ENCODE measurements at places on chromosomes 6 and 20. TPM values are rescaled to one million over a fixed set of nuclear protein-coding genes. Genes with fewer than 3 reads are reported as not detected.

DNA sequence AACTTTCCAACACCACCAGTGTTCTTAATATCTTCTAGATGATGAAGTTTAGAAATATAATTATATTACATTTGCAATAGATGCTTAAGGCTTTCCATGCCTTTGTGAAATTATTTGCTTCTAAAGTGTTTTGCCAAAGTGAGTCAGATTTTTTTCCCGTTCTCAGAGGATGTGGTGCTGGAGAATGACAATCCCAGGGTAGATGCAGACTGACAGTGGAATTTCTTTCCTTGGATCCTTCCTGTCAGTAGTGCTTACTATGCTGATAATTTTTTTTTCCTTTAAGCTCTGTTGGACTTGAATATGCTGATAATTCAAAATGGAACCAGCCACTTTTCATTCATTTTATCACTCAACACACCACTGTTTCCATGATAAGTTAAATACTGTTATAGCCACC, 59.9 kb upstream of the SOX4 start:
- DNase-seq: no peak
- no peak overlapping the region for H3K27ac ChIP-seq
- no peaks in the 10 kb centered on the region for H3K36me3 ChIP-seq
- H3K27me3 ChIP-seq: no peaks in the 10 kb centered on the region
- H3K4me1 ChIP-seq: no peaks in the 10 kb centered on the region
- H3K4me3 ChIP-seq: no peak overlapping the region

DNA sequence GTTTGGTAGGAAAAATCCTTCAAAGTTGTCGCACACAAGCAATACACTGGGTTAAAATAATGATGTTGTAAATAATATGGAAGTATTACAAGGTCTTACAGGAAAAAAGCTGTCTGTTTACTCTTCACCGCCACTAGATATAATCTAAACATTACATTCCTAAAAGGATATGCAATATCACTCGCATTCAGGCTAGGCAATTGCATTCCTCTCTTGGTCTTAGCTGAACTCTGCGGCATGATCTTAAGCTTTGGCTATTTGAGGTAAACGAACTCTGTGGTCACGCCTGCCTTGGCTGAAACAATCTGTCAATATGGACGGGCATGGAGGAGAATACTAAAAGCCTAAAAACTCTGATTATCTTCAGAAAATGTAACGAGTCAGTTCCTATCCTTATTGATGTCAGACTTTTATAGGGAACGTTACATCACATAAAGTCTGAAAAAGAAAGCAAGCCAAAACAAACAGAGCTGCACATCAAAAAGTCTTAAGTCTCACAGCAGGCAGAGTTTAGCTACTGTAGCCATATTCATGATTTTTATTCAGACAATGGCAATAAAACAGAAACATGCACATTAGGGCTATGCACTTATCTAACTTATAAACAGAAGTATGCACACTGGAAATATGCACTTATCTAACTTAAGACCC, 30.8 kb upstream of the FILIP1 start:
- peak overlapping the region; percentile 41 for H3K4me3 ChIP-seq
- H3K27me3 ChIP-seq: no peaks in the 10 kb centered on the region
- H3K27ac ChIP-seq: peak overlapping the region; percentile 28
- H3K36me3 ChIP-seq: no peaks in the 10 kb centered on the region
- DNase-seq: no peak
- H3K4me1 ChIP-seq: peaks cover 22% of the 10 kb centered on the region

- no peak overlapping the region for H3K4me3 ChIP-seq
- no peak overlapping the region for H3K27ac ChIP-seq
- peaks cover 8% of the 10 kb centered on the region for H3K4me1 ChIP-seq
Measured at GRCh38 chr6:129577691-129578090, 132.3 kb downstream of the ARHGAP18 start.

DNA sequence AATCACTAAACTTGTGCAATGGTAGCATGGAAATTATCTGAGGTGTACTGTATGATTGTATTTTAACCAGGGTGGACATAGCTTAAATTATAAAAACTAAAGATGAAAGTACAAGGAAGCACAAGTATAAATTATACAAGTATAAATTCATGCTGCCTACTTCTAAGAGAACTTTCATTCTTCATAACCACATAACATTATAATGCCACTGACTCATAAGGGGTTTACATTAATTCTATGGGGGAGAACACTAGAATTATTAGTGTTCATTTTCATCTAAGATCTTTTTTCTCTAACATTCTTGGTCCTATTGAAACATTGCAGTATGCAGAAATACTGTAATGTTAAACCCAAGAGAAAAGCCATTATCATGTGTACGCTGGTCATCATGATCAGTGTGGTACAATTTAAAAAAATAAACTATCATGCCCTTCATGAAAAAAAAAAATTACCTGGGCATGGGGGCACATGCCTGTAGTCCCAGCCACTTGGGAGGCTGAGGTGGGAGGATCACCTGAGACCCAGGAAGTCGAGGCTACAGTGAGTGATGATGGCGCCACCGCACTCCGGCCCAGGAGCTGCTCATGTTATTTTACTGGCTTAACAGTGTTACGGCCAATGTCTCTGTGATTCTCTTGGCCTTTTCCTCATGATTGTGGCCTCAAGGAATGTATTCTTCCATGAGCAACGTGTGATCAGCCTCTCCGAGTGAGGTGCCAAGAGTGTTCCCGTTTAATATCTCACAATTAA, 25.9 kb upstream of the AHCY start:
- no peaks in the 10 kb centered on the region for H3K4me1 ChIP-seq
- H3K36me3 ChIP-seq: no peaks in the 10 kb centered on the region
- H3K27me3 ChIP-seq: no peaks in the 10 kb centered on the region
- DNase-seq: no peak
- H3K4me3 ChIP-seq: no peak overlapping the region

- no peak for DNase-seq
- no peaks in the 10 kb centered on the region for H3K36me3 ChIP-seq
- no peak overlapping the region for H3K4me3 ChIP-seq
- H3K27me3 ChIP-seq: no peaks in the 10 kb centered on the region
- no peak overlapping the region for H3K27ac ChIP-seq
Measured at GRCh38 chr6:1842334-1842733, 232.6 kb downstream of the FOXC1 start.

- no peaks in the 10 kb centered on the region for H3K36me3 ChIP-seq
- no peaks in the 10 kb centered on the region for H3K27me3 ChIP-seq
- no peaks in the 10 kb centered on the region for H3K4me1 ChIP-seq
- DNase-seq: no peak
- no peak overlapping the region for H3K27ac ChIP-seq
Measured at GRCh38 chr6:20921578-20921977, 387.3 kb downstream of the CDKAL1 start.

- no peaks in the 10 kb centered on the region for H3K36me3 ChIP-seq
- DNase-seq: no peak
- no peaks in the 10 kb centered on the region for H3K27me3 ChIP-seq
- no peak overlapping the region for H3K4me3 ChIP-seq
- no peaks in the 10 kb centered on the region for H3K4me1 ChIP-seq
Measured at GRCh38 chr20:46999801-47000465, 105.3 kb downstream of the EYA2 start.

DNA sequence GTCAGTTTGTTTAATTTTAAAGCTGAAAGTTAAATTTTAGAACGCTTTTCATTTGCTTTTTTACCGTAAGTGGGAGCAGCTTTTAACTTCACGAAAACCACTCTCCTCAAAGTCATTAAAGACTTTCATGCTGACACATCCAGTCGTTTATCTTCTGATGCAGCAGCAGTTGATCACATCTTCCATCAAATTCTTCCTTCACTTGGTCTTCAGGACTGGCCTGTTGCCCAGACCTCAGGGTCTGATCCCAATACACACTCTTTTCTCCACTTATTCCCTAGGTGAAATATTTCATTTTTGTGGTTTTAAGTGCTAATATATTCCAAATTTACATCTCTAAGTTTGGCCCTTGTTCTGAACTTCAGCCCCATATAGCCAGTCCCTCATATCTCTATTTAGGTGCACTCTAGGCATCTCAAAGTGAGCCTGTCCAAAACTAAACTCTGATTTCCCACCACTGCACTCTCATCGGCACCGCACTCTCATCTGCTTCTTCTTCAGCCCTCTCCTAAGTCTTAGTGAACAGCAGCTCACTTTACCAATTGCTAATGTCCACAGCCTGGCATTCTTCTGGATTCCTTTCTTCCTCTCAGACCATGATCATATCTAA, 20.4 kb downstream of the AFDN start:
- peaks cover 34% of the 10 kb centered on the region for H3K4me1 ChIP-seq
- no peak for DNase-seq
- no peaks in the 10 kb centered on the region for H3K36me3 ChIP-seq
- no peak overlapping the region for H3K27ac ChIP-seq

DNA sequence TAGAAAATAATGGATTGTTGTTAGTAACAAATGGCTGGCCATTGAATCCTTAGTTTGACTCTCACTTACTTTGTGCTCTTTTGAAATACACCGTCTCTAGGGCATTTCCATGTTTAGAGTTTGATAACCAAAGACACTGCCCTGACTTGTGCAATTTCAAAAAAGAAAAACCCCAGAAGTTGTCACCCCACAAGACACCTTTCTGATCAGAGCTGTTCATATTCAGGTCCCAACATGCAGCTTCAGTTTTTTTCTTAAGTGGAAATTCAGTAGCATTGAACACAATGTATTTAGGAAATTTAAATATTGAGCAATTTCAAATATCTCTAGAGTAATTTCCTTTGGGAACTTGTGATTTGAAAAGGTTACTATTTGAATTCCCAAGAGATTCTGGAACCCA, 19.4 kb downstream of the CRYBG1 start:
- H3K27ac ChIP-seq: no peak overlapping the region
- no peaks in the 10 kb centered on the region for H3K27me3 ChIP-seq
- DNase-seq: no peak
- no peak overlapping the region for H3K4me3 ChIP-seq
- no peaks in the 10 kb centered on the region for H3K4me1 ChIP-seq

DNA sequence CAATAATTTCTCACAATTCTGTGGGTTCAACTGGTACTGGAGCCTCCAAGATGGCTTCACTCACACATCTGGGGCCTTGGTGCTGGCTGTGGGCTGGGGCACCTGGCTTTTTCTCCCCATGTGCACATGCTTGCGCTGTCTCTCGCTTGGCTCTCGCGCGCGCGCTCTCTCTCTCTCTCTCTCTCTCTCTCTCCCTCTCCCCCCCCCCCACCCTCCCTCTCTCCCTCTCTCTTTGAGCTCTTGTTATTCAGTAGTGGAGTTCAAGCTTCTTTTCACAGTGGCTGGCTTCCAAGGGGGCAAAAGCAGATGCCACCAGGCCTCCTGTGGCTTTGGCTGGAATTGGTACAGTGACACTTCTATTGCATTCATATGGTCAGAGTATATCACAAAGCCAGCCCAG, 10.8 kb upstream of the TBCC start:
- H3K4me1 ChIP-seq: no peaks in the 10 kb centered on the region
- H3K36me3 ChIP-seq: peaks cover 33% of the 10 kb centered on the region
- H3K27me3 ChIP-seq: no peaks in the 10 kb centered on the region
- no peak for DNase-seq
- H3K4me3 ChIP-seq: no peak overlapping the region

DNA sequence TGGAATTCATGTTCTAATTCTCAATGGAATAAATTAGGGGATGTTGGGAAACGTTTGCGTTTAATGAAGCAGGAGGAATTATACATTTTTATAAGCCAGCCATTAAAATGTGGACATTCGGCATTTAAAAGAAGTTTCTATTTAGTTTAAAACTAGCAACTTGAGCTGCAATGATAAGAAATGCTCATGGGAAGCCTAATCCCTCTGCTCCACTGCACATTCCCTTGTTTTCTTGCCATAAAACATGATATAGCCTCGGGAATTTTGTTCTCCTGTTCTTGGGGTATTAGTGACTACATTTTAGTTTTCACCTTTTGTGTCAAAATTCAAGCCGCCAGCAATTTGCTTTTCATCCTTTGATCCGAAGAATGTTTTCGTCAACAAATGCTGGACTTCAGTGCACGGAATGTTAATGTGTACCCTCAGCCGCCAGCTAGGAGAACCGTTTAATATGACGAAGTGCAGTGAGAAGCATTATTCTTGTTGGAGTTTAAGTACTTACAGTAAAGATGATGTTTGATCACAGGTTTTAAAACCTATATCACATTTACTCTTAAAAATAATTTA, 137.9 kb downstream of the HIVEP1 start:
- no peaks in the 10 kb centered on the region for H3K4me1 ChIP-seq
- no peaks in the 10 kb centered on the region for H3K27me3 ChIP-seq
- no peak overlapping the region for H3K4me3 ChIP-seq
- H3K36me3 ChIP-seq: peaks cover 7% of the 10 kb centered on the region
- DNase-seq: no peak

DNA sequence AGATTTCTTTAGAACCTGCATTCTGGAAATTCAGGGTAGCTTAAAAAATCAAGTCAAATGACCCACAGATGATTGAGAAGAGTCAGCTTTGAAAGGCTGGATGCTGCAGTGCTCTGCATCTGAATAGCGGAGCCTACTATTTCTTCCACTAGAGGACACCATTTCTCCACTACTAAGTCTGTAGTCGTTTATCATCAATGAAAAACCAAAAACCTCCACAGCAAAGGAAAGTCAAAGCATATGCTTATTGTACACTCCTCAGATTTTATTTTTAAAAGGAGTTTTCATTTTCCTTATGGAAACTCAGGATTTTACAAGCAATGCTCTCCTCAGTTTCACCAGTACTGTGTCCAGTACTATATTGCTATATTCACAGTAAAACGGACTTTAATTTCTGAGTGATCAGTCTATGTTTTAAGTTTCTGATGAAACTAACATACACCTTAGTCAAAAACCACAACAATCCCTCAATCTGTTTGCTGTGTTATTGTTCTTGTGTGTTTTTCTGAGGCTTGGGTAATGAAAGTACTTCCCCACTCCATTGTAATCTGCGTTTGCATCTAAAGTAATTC, 50.5 kb upstream of the ENPP5 start:
- DNase-seq: no peak
- no peak overlapping the region for H3K4me3 ChIP-seq
- peaks cover 19% of the 10 kb centered on the region for H3K4me1 ChIP-seq
- H3K27ac ChIP-seq: no peak overlapping the region
- H3K36me3 ChIP-seq: no peaks in the 10 kb centered on the region
- no peaks in the 10 kb centered on the region for H3K27me3 ChIP-seq

DNA sequence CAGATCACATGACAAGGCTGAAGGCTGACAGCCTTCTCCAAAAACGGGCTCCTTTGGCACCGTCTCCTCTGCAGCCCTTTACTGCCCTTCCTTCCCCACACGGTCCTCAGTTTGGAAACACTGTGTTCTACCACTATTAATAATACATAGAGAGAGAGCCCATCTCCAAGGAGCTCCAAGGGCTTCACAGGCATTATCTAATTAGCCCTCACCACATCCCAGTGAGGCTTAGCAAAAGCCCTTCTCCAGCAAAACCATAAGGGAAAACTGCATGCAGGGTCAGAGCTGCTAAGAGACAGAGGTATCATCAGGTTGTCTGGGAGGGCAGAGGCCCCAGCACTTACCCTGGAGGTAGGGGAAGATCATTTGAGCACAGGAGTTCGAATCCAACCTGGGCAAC, 169.3 kb upstream of the JARID2 start:
- DNase-seq: no peak
- no peaks in the 10 kb centered on the region for H3K36me3 ChIP-seq
- H3K27ac ChIP-seq: no peak overlapping the region
- H3K4me1 ChIP-seq: no peaks in the 10 kb centered on the region
- H3K4me3 ChIP-seq: no peak overlapping the region
- H3K27me3 ChIP-seq: no peaks in the 10 kb centered on the region

DDR1 gene
- total RNA-seq: 28.1 TPM

BPIFB1 gene
- not detected for total RNA-seq

HLA-DQB1 gene
- total RNA-seq: 5.8 TPM

BANF2 gene
- total RNA-seq: not detected

RNF144B gene
- 6.6 TPM for total RNA-seq

TPBG gene
- 118 TPM for total RNA-seq

HDAC2 gene
- total RNA-seq: 52.0 TPM

STMND1 gene
- total RNA-seq: not detected

TULP1 gene
- not detected for total RNA-seq
